ENCODE measurements at places on chromosomes 1 and 21. TPM values are rescaled to one million over a fixed set of nuclear protein-coding genes. Genes with fewer than 3 reads are reported as not detected.

GRCh38 chr1:6686294-6686693, 15.3 kb downstream of the DNAJC11 start:
- no peak for DNase-seq

- no peak for DNase-seq
Observed at GRCh38 chr1:227140376-227140775, 177.9 kb downstream of the CDC42BPA start.

DNA sequence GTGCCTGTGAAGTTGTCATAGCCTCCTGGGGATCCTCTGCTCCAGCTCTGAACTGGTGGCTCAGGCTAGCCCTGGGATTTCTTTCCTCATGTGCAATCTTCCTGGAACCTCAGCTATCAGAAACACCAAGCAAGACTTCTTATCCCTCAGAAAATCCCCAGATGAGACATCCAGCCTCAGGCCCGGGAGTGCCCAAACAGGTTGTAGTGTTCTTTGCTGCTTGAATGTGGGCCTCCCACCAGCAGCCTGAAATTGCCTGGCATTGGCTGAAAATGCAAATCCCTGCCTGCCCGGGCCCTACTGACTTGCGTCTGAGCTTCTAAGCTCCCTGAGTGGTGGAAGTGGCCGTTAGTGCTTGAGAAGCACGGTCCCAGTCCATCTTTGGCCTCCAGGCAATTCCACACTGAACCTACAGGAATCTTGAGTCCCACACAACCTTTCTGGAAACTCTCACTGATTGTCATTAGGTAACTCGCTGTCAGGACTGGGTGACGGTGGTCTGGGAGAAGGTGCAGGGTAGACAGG, 146.8 kb downstream of the ZBTB18 start:
- DNase-seq = no peak

The CNST gene
- total RNA-seq = 18.8 TPM

The TTC22 gene
- 0.92 TPM for total RNA-seq

DNA sequence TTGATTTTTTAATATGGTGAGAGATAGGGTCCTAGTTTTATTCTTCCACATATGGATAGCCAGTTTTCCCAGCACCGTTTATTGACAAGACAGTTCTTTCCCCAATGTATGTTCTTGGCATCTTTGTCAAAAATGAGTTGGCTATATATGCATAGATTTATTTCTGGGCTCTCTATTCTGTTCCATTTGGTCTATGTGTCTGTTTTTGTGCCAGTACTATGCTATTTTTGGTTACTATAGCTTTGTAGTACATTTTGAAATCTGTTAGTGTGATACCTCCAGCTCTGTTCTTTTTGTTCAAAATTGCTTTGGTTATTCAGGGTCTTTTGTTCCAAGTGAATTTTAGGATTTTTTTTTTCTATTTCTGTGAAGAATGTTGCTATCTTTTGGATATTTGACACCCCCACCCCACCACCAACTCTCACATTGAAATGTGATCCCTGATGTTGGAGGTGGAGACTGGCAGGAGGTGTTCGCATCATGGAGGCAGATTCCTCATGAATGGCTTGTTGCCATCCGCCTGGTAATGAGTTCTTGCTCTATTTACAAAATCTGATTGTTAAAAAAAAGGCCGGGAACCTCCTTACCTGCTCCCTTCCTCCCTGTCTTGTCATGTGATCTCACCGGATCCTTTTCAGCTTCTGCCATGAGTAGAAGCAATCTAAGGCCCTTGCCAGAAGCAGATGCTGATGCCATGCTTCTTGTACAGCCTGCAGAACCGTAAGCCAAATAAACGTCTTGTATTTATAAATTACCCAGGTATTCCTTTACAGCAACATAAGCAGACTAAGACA, 54.8 kb upstream of the KRTAP19-8 start:
- no peak for DNase-seq

Data from H7 (cell line).